Activated T-helper 17 cell treated with anti-CD3 and anti-CD28 coated beads, Interleukin-2, amount 50 U/mL, for 72 hours (primary cell): ENCODE measurements at places on chromosomes 5 and 9. TPM values are rescaled to one million over a fixed set of nuclear protein-coding genes. Genes with fewer than 3 reads are reported as not detected.

Gene TOMM5
- total RNA-seq = 158 TPM

DNA sequence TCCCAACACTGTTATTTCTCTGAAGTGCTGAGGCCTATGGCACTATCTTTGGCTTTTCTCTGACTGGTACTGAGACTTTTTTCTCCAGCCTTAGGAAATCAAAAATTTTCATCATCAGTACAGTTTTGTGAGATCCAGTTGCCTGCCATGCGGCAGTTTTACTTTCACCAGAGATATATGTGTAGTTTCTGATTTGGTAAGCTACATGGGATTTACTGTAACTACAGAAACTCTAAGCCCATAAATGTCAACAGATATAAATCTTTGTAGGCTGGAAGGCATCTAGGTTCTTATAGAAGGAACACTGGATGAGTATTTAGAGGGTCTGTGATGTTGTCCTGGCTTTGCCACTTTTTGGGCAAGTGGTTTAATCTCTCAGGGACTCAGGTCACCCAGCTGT lies 69.0 kb downstream of the DOCK2 start:
- peak; percentile 33 for ATAC-seq

- ATAC-seq = no peak
These were observed 545.9 kb upstream of the PTPRD start for GRCh38 chr9:11158676-11159075.

Gene ICE1
- 27.8 TPM for total RNA-seq

Gene IGFBPL1
- total RNA-seq = not detected

GRCh38 chr9:119418721-119419120 lies 49.5 kb upstream of the BRINP1 start:
- ATAC-seq = no peak

DNA sequence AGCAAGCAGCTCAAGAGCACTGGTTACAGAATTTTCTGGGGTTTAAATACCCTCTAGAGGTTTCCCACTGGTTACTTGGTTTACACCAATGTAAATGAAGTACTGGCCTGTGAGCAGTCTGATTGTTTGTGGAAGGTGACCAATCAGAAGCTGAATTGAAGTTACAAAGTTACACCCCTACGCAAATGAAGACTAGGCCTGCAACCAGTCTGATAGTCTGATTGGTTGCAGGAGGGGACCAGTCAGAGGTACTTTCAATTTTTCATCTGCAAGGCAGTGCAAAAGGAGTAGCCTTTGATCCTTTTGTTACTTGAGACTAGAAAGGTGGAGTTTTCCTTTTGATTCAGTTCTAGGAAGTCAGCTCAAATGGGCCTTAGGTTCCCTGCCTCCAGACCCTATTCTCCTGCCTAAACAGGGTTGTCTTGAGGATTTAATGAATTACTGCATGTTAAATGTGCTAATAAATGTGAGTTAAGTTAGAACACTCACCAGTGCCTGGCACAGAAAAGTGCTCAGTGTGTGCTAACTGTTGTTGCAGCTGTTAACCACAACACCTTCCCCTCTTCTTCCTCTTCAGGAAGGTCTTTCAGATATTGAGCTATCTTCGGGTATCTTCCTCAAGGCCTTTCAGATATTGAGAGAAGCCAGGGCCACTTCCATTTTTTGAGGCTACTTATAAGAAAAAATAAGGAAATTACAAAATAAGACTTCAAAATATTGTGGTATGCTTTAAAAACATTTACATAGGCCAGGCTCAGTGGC lies 32.1 kb upstream of the CLINT1 start:
- peak; percentile 42 for ATAC-seq

- ATAC-seq = no peak
These were observed 10.2 kb upstream of the NKD2 start for GRCh38 chr5:998246-999031.

- no peak for ATAC-seq
These were observed 18.0 kb upstream of the TRIM32 start for GRCh38 chr9:116668970-116669695.

DNA sequence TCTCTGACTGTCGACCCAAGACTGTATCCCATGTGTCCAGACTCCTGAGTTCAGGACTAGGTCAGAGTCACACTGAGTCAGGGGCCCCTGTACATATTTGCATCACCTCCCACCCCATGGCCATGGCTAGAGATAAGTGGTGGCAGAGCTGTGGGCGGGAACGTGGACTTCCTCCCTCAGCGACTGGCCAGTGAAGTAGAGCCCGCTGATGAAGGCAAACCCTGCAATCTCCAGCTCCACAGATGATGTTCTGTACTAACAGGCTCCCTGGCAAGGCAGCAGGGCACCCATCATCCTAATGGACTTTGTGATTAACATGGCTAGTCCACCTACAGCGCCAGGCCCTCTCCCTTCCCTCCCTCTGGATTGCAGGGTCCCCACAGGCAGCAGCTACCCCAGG lies 110.5 kb upstream of the LRRTM2 start:
- ATAC-seq = no peak

DNA sequence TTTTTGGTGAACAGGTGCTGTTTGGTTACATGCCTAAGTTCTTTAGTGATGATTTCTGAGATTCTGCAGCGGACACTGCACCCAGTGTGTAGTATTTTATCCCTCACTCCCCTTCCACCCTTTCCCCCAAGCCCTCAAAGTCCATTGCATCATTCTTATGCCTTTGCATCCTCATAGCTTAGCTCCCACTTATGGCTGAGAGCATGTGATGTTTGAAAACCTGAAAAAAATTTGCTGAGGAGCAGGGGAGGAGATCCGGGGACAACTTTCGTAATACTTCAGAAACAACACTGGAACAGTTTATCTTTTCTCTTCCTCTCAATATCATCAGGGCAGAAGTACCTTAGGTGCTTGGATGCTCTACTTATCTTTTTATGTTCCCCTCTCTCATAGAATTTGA lies 226.4 kb downstream of the ADAMTS6 start:
- ATAC-seq = no peak

- no peak for ATAC-seq
These were observed 46.6 kb downstream of the ATG10 start for GRCh38 chr5:82018462-82018861.

DNA sequence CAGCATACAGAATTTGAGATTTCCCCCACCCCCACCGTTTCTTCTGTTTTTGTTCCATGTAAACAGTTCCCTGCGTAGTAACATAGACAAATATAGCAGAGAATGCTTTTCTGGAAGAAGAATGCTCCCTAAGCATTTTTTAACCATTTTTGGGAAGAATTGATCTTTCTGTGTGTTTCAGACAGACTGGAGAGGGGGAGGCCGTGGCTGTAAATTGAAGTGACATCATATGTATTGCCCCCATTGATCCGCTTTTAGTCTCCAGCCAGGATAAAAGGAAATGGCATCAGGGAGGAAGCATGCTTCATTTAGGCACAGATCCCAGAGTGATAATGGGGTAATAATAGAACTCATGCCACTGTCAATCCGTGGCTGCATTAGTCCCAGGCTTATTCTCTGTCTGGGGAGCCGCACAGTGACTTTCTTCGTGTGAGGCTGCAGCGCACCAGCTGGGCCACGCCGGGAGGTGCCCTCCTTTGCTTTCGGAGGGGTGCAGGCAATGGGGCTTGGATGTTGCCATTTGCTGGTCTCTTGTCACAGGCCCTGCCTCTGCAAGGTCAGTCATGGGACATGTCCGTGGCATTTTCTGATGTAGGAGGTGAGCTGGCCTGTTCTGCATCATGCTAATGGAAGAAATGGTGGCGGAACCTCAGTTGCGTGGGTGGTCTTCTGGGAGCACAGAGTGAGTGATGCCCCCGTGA lies 261.5 kb downstream of the FANCC start:
- ATAC-seq = no peak

Gene GADD45G
- total RNA-seq = 5.7 TPM

Gene PCDHB14
- total RNA-seq = not detected

DNA sequence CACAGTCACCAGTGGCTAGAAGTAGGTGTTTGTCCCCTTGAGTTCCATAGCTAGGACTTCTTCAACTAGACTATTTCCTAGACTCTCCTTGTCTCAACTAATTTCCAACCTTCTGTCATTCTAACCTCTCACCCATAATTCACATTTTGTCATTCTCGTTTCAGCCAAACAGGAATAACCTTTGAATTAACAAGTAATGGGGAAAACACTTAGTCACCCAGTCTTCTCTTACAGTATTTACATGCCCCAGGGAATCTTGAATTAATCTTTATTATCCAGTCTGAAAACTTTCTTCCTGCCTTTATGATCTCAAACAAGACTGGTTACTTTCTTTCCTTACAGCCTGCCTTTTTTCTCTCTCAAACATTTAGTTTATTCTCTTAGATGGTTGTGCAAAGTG lies 63.3 kb upstream of the RUSC2 start:
- ATAC-seq = no peak

Gene ECPAS
- 103 TPM for total RNA-seq

- ATAC-seq = peak; percentile 32
These were observed 34.7 kb downstream of the C9orf50 start for GRCh38 chr9:129586245-129586644.

DNA sequence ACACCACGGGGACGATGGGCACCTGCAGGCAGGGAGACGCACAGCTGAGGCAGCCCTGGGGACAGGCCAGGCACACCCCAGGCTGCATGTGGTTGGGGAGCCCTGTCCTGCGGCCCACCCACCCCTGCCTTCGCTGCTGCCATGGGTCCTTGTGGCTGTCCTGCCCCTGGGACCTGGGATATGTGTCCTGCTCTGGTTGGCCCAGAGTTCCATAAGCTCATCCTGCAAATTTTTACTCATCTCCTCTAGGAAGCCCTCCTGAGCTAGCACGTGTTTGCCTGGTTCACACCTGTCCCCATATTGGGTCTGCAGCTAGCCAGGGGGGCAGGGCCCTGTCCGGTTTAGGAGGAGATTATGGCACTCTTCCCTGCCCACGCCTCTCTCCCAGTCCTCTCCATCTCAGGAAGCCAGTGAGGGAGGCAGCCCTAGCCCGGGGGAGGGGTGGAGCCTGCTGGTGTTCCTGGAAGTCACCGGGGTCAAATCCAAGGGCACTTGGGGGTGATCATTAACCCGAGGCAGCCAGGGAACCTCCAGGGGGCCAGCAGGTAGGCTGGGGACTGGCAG lies 12.2 kb downstream of the EGFL7 start:
- no peak for ATAC-seq

DNA sequence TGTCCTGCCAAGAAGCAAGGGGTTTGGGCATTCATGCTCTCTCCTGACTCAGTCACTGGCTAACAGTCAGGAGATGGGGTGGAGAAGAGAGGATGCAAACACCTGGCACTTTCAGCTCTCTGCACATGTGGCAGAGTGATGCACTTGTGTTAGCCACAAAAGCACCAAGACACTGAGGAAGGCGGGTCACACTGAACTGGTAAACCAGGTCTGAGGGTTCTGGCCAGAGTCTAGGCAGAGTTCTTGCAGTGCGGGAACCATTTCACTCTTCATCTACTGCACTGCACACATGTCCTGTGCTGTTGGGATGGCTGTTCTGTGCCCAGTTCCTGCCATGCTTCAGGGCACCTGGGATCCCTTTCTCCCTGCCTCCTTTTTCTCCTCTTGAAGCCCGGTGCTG lies 157.1 kb upstream of the GDNF start:
- no peak for ATAC-seq

Gene DIAPH1
- 186 TPM for total RNA-seq

DNA sequence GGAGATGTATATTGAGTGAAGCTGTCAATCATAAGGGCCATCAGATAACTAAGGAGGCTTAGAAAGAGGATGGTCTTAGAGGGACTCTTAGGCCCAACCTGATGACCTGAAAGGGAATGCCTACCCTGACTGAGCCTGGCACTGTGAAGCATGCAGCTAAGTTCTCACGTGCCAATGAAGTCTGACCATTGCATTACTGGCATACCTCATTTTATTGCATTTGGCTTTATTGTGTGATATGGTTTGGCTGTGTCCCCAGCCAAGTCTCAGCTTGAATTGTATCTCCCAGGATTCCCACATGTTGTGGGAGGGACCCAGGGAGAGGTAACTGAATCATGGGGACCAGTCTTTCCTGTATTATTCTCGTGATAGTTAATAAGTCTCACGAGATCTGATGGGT lies 421.6 kb upstream of the SGCD start:
- no peak for ATAC-seq

Gene DRD1
- not detected for total RNA-seq

DNA sequence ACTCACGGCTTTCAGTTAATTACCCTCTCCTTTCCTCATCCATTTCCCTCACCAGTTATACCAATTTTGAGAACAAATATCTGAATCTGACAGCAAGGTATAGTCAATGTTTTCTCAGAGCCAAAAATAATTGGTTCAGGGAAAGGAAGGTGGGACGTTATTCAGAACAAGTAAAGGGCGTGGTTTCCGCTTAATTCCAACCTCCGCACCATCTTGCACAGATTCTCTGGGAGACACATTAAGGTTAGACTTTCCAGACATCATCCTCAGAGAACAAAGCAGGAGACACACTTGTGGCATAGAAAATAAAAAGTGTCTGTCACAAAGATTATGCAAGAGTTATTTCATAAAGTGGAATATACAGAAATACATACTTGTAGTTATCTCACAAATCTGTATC lies 441.2 kb downstream of the IRX1 start:
- ATAC-seq = no peak
